Activated CD8-positive, alpha-beta memory T cell treated with anti-CD3 and anti-CD28 coated beads for 4 hours (primary cell): ENCODE measurements at places on chromosomes 6 and 20.

GRCh38 chr6:87357479-87358196, 13.0 kb downstream of the C6orf163 start:
- DNase-seq, result no peak

DNA sequence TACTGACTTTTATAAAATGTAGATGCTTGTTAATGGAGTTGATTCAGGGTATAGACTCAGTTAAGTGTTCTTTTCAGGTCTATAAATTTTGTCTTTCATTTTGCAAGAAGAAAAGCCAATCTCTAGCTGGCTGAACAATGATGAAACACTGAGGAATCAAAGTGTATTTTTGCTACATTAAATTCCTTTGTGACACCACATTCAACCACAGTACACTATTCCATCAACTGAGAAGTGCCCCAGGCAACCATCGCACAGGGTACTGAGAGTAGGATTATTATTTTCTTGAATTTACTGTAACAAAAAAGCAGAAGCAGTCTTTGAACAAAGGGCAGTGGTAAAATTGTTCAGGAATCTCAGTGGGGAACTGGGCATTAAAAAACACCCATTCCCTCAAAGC, 83.6 kb downstream of the PREP start:
- no peak for DNase-seq

GRCh38 chr6:53922539-53922981, 127.8 kb downstream of the LRRC1 start:
- no peak for DNase-seq

GRCh38 chr20:19823971-19824370, 65.9 kb downstream of the RIN2 start:
- DNase-seq, result no peak

- no peak for DNase-seq
Observed at GRCh38 chr6:33168639-33169038, 23.6 kb downstream of the COL11A2 start.

GRCh38 chr6:35044761-35045421, 96.2 kb downstream of the TCP11 start:
- DNase-seq, result no peak

- DNase-seq, result no peak
Observed at GRCh38 chr6:101232961-101233360, 160.5 kb upstream of the GRIK2 start.

- DNase-seq, result no peak
Observed at GRCh38 chr20:36343641-36344040, 37.5 kb downstream of the DLGAP4 start.

GRCh38 chr6:44897316-44897715, 430.8 kb upstream of the RUNX2 start:
- DNase-seq, result no peak

DNA sequence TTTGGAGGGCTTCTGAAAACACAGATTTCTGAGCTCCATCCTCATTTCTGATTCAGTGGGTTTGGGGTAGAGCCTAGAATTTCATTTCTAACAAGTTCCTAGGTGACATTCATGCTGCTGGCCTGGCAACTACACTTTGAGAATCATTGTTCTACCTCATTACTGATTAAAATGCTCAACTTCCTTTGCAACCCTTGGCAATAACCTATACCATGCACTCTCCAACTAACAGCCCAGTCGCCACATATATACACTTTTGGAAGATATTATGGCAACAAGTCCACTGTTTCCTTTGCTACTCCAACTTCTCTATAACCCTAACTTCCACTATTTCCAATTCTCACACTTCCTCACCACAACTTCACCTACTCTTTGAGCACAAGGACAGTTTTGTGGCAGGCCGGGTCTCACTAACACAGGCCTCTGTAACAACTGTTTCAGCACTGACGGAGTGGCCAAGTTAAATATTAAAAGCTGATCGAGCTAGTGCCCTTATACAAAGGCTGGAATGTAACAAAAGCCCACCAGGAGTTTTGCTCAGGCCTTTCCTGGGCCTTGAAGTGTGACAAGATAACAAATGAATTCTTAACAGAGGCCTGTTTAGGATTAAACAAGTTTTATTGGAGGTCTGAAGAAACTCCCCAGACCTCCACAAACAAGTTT, 32.1 kb upstream of the RAB23 start:
- no peak for DNase-seq

DNA sequence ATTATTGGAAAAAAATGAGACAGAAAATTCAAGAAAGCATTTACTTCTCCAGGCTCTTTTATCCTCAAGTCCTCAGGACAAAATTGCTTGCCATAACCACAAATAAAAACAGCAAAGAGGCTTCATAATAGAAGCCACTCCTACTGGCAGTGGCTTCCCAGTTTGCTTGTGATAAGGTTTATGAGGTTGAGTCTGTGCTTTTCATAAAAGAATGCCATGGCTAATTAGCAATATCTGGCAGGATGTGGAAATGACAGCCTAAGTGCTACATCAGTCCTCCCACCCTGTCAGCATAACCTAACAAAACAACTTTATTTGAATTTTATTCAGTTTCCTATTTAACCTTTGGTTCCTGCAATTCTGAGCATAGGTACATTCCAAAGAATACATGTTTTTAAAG, 80.9 kb upstream of the HTR1E start:
- DNase-seq, result no peak

DNA sequence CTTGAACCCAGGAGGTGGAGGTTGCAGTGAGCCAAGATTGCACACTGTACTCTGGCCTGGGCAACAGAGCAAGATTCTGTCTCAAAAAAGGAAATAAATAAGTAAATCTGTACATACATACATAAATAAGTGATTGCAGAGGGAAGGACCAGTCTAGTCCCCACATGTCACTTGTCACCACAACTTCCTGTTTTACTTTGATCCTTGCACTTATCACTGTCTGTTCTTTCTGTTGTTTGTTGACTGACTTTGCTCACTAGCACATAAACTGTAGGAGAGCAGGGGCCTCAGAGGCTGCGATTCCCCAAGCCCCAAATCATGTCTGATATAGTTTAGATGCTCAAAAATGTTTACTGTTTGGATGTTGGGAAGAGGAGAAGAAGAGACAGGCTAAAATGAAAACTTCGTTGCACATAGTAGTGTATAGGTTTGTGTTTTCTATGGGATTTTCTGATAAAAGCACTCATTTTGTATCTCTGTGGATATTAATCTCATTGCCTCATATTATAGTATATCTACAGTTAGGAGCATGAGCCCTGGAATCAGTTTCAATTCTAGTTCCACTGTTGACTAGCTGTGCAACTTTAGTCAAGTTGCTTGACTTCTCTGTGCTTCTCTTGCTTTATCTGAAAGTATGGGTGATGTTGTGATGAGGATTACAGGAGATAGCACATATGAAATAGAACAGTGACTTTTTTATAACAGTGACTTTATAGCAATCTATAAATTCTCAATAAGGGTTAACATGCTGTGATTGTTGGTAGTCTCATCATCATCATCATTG, 165.0 kb downstream of the TBC1D7 start:
- no peak for DNase-seq

DNA sequence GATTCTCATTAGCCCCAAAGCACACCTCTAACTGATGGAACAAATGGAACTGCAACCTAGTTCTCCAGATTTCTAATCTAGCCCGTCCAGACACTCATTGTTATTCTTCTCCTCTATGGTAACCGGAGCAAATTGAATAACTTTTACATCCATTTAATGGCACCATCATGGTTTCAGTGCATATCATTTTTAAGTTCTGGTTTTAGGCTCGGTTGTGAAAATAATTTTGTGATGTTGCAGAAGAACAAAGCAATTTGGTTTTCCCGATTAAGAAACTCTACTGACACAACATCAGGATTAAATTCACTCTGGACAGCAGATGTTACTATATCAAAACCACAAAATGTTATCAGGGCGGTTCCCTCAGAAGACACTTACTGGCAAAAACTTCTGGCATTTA, 42.5 kb upstream of the HBS1L start:
- DNase-seq, result no peak

DNA sequence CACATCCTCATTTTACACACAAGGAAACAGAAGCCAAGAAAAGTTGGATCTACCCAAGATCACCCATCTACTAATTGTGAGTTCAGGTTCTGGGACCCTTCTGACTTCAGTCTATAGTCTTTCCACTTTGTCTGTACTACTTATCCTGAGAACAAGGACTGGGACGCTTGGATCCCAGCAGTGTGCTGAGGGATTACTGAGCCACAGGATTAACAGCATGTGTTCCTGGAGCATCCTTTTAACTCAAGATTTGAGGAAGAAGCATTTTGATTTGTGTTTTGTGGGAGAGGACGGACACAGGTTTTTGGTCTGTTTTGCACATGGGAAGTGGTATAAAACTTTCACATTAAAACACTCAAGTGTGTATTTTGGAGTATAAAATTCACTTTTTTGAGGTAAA, 4.4 kb downstream of the ENPP4 start:
- no peak for DNase-seq

DNA sequence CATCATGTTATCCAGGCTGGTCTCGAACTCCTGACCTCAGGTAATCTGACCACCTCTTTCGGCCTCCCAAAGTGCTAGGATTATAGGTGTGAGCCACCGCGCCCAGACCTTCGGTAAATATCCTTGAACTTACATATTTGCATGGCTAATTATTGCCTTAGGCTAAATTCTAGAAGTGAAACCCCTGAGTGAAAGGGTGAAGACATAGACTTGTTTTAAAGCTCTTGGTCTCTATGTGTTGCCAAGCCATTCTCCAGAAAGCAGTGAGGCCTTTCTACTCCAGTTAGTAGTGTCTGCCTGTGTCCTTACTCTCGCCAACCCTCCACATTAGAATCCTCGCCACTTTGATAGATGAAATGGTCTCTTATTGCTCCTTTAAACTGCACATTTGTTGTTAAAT, 2.6 kb upstream of the NOTCH4 start:
- DNase-seq, result no peak

- no peak for DNase-seq
Observed at GRCh38 chr20:41309817-41310216, 7.7 kb downstream of the ZHX3 start.

DNA sequence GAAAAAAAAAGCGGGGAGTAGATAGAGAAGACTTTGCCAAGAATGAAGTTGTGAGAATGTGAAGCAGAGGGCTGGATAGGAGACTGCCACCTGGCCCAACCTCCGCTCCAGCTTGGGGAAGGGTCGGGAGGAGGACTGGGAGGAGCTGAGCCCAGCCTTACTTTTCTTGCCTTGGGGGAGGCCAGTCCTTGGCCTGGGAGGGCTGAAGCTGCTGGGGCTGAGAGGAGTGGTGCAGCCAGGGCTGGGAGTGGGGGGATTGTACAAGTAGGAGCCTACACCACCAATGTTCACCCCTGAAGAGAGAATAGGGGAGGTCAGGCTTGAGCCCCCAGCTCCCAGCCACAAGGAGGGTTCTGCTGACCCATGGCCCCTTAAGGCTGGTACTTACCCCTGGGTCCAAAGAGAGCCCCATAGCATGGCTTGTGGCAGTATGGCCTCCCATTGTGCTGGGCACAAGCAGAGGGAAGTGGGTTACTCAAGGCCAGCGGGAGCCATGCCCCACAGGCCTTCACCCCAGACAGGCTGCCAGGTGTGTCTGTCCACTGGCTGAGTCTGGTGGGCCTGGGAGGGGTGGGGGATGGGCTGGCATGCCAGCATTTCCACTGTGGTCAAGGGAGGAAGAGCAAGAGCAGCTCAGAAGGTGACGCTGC, 1.1 kb downstream of the CRIP3 start:
- DNase-seq, result no peak

GRCh38 chr6:63574554-63574900, 2.2 kb downstream of the LOC128125822 start:
- no peak for DNase-seq

- no peak for DNase-seq
Observed at GRCh38 chr6:112594886-112595594, 247.9 kb downstream of the RFPL4B start.

DNA sequence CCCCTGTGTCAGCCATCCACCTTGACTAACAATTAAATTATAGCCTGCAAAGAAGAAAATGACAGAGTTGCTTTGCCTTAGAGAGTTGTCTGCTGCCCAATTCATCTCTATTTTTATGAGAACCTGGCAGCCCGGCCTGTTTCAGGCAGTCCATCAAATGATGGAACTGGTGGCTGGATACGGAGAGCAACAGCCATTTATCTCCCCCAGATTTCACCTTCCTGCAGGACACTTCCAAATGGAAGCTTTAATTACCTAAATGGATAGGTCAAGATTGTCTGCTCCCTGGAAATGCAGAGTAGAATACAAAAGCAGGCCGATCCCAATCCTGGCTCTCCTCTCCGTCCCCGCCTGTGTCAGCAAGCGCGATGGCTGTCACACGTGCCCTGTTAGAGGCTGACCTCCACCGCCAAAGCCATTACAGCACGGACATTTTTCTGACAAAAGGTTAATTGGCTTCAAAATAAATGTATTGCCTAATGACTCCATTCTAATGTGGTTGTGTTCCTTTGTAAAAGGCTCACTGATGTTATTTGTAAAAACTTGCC, 86.7 kb downstream of the PACRG start:
- no peak for DNase-seq

DNA sequence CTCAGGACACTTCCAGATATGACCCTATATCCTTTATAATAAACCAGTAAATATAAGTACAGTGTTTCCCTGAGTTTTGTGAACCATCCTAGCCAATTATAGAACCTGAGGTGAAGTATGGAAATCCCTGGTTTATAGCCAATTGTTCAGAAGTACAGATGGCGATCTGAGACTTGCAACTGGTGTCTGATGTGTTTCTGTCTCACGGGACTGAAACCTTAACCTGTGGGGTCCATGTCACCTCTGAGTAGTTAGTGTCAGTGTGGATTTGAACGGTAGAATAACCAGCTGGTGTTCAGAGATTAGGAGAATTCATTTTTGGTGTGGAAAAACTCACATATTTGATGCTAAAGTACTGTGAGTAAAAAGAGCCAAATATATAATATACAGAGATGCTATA, 606.6 kb downstream of the MAFB start:
- DNase-seq, result no peak

- DNase-seq, result no peak
Observed at GRCh38 chr6:148500402-148500801, 157.8 kb downstream of the SASH1 start.

DNA sequence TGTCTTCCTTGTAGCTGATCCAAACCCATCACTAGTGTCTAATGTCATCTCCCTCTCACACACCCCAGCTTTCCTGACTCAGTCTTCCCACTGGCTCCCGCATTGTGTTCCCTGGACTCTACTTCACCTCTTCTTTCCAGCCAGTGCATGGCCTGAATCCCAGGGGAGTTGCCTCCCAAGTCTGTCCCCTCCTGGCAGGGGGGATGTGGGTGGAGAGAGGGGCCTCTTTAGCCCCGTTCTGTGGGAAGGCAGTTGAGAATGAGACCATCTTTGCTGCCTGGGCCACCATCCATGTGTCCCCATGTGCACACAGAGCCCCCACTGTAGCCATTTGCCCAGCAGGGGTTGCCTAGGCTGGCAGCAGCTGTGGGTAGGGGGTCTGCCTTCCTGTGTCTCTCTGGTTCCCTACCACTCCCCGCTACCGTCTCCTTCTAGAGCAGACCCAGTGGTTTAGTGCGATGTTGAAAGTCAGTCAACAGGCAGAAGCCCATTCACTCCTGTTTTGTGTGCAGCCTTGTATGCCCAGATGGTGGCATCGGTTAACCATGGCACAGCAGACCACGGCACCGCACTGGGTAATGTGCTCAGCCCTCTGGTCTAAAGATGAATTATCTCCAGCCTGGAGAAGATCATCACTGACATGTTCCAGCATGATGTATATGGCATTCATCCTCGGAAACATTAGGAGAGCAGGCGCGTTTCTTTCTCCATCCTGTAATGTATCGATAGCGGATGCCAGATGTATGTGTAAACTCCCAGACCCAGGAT, 178.8 kb upstream of the SNX9 start:
- DNase-seq, result no peak

GRCh38 chr20:15776770-15777466, 796.3 kb downstream of the KIF16B start:
- no peak for DNase-seq

- DNase-seq, result no peak
Observed at GRCh38 chr6:32177183-32177787, 920 bp upstream of the RNF5 start.
